ENCODE measurements at places on chromosomes 2 and 18. TPM values are rescaled to one million over a fixed set of nuclear protein-coding genes. Genes with fewer than 3 reads are reported as not detected.

NEMP2 gene
- total RNA-seq, result 4.9 TPM

SCYGR8 gene
- not detected for total RNA-seq

CTLA4 gene
- total RNA-seq, result not detected

SGPP2 gene
- total RNA-seq, result not detected

SPC25 gene
- total RNA-seq, result 19.0 TPM

NR4A2 gene
- total RNA-seq, result not detected

OTOS gene
- total RNA-seq, result not detected

CRACDL gene
- total RNA-seq, result 2.9 TPM

GPC1 gene
- 35.8 TPM for total RNA-seq

TEX44 gene
- total RNA-seq, result not detected

All from G401 (cell line).